Stimulated activated CD8-positive, alpha-beta memory T cell treated with anti-CD3 and anti-CD28 coated beads, Interleukin-7, amount 100 ng/mL, for 1 hour (primary cell): ENCODE measurements at places on chromosomes 6 and 20.
A peak's percentile ranks its signal among the peaks of the same experiment; 100 is the strongest.

DNA sequence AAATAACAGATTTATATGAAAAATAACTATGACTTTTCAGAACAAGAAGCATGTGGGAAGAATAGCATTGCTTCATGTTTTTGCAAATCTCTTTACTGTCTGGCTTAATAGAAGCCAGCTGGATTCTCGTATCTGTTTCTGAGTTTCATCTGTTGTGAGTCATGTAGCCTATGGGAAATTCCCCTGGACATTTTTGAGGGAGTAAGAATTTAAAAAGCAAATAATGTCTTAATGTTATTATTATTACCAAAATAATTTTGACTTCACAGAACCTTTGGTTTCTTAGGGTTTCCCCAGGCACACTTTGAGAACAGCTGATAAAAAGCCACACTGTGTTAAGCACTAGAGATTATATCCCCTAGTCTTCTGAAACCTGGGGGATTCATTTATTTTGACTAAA is 75.8 kb downstream of the SYCP2L start:
- DNase-seq = no peak

DNA sequence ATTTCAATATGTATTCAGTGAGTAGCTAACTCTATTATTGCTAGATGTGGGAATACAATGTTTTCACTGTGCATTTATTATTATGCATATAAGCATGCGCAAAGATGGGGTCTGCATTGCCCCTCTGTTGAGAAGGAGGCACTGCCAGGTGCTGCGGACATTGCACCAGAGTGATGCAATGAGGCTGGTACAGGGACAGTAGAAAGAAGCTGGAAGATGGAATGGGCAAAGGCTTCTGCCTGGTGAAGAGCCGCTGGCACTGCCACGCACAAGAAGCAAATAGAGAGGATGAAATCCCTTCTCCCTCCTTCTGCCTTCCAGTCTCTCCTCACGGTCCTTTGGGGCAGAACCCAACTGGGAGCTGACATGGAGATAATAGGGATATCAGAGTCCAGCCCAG is 154.5 kb upstream of the TNFAIP3 start:
- no peak for DNase-seq

- DNase-seq = no peak
These were observed 112.3 kb downstream of the MAN1A1 start for GRCh38 chr6:119237177-119237715.

- DNase-seq = no peak
These were observed 42.0 kb downstream of the RSPO4 start for GRCh38 chr20:959996-960615.

DNA sequence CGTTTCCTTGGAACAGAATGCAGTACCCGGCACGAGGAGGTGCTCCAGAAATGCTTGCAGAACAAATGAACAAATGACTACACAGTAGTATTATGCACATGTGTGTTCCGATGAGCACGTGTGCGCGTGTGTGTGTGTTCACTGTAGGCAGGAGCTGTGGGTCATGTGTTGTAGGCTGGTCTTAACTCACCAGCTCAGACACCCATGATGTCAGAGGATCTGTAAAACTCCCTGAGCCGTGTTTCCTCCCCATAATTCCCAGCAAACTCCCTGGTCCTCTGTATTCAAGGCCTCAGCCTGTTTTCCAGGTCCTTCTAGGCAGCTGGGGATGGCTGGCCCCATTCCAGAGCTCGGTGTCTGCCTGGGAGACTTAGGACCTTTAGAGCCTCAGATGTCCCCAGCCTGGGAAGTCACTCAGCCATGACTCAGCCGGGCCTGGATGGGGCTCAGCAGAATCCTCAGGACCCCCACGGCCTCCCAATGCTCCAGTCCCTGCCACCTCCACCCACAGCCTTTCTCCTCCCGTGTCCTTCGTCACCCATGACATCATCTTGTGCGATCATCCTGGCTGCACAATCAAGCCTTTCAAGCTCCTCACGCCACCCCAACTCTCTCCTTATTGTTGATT is 475.0 kb upstream of the SULF2 start:
- no peak for DNase-seq

DNA sequence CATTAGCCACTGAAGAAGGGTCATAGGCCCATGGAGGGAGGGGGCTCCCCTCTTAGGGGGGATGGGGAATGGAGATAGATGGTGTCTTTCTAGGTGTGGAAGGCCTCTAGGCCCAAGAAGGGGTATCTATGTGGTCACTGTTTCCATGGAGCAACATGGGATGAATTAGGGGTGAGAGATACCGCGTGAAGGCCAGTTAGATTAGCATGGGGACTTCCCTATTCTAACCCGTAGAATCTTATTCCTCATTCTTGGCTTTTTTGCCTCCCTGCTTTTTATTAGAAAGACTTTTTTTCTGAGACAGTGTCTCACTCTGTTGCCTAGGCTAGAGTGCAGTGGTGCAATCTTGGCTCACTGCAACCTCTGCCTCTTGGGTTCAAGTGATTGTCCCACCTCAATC is 3.2 kb downstream of the RAB44 start:
- no peak for DNase-seq

DNA sequence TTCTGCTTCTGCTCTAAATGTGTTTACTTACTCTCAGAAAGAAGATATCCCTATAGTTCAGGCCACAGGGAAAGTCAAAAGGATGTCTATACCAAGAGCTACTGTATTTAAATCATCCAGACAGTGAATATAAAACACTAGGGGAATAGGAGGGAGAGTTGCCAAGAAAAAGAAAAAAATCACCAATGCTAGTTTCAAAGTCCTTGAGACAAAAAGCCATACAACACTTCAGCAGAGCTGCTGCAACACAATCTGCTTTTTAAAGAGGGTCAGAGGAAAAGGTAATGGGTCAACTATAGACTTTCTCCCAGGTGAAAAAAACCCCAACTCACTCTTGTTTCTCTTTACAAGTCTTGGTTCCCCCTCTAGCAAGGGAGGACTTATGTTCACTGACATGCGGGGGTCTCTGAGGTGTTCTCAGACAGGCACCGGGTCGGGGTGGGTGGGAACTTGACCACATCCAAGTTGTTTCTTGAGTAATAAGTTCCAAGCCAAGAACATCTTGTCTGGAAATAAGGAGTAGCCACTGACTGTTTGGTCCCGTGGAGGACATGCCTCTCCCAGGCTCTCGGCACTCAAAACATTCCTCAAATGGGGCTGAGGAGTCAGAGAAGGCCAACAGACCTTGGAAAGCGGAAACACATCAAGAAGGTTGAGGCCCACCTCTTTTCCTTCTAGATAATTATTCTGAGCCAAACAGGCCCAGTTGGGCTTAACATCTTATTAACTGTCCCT is 47.7 kb downstream of the GJA10 start:
- no peak for DNase-seq

DNA sequence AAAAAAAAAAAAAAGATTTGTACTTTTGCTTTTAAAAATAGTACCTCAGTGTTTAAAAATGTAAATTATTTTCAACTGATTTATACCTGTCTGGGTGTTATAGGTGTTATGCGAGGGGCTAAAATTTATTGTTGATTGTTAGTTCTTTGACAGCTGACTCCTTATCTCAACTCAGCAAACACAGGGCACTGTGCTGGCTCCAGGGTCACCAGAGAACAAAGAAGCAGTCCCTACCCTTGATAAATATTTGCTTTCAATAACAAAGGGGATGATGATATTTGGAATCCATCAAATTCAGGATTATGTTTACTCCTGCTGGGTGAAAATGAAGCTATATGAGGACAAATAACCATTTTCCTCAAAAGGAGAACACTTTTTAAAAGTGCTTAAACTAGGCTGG is 34.2 kb upstream of the KAT14 start:
- no peak for DNase-seq

DNA sequence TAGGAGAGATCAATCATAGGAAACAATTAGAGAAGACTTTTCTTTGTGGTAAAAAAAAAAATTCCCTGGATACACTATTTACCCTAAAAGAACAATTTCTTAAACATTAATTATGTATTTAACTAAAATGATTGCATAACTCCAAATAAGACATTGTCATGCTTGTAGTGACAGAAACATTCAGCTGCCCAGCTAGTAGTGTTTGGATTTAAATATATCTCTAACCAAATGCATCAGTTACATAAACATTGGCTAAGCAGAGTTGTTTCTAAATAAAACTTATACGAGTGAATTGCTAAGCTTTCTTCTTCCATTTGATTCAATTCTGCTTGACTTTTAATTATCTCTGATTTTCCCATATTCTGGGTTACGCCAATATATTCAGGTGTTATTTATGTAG is 23.7 kb downstream of the MLIP start:
- DNase-seq = no peak

DNA sequence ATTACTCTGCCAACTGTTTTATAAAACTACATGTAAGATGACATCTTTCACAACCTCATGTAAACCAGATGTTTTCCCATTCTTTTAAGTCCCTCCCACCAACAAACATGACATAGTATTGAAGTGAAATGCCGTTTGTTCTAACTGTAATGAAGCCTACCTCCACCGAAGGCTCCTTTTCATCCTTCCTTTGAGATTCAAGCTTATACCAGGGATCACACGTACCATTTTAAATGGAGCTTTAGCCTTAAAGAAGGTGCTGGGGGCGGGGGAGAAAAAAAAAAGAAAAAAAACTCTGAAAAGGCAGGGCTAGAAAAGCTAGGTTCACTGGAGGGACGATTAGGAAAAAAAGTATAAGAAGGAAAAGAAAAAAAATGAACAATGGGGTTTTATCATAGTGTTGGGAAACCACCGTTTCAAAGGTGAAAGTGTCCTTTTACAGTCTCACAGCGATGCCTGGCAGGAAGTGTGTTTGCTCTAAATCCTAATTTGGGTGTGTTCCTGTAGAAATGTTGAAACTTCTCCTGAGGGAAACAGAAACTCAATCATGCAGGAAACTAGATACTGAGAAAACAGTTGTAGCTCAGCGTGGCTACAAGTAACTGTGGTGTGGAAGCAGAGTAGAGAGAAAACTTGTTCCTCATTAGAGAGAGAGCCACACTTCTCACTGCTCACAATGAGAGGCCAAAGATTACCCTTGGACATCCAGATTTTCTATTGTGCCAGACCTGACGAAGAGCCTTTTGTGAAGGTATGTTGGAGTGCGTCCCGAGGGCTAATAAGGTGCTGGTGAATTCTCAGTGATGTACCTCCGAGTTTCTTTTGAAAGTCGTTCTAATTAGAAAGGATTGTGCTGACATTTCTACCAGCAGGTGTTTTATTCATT is 37.6 kb upstream of the HINT3 start:
- DNase-seq = no peak

GRCh38 chr6:41498968-41499599 is 47.1 kb upstream of the FOXP4 start:
- DNase-seq = no peak

DNA sequence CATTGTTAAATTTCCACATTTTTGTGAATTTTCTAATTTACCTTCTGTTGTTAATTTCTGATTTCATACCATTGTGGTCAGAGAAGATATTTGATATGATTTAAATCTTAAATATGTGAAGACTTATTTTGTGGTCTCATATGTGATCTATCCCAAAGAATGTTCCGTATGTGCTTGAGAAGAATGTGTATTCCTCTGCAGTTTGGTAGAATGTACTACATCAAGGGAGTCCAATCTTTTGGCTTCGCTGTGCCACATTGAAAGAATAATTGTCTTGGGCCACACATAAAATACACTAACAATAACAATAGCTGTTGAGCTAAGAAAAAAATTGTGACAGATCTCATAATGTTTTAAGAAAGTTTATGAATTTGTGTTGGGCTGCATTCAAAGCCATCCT is 176.2 kb upstream of the PRND start:
- DNase-seq = no peak

- no peak for DNase-seq
These were observed 263.2 kb downstream of the DLL1 start for GRCh38 chr6:170027647-170028043.

DNA sequence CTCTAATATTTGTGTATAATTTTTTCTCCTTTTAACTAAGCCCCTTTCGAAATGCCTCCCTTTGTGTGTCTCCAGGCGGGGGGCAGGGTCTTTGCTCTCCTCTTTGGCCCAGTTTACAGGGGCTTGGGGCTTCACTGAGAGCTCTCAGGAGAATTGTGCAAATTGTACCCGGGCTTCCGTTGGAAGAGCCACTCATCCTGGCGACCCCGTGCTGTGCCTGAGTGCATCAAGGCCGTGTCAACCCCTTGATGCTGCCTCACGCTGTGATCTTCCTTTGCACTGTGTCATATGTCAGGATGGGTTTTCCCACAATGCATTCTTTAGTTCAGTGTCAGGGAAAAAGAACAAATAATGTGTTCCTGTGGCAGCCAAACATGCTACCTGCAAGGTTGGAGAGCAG is 118.0 kb upstream of the POU3F2 start:
- no peak for DNase-seq

GRCh38 chr6:89501222-89501621 is 68.3 kb downstream of the ANKRD6 start:
- no peak for DNase-seq

- DNase-seq = no peak
These were observed 551 bp upstream of the ATP5F1E start for GRCh38 chr20:59032713-59033059.

- DNase-seq = no peak
These were observed 127.9 kb downstream of the BACH2 start for GRCh38 chr6:90168693-90169131.

- DNase-seq = no peak
These were observed 9.6 kb upstream of the KCNQ2 start for GRCh38 chr20:63482021-63482587.

- no peak for DNase-seq
These were observed 293.9 kb upstream of the DEFB115 start for GRCh38 chr20:30963591-30963990.

DNA sequence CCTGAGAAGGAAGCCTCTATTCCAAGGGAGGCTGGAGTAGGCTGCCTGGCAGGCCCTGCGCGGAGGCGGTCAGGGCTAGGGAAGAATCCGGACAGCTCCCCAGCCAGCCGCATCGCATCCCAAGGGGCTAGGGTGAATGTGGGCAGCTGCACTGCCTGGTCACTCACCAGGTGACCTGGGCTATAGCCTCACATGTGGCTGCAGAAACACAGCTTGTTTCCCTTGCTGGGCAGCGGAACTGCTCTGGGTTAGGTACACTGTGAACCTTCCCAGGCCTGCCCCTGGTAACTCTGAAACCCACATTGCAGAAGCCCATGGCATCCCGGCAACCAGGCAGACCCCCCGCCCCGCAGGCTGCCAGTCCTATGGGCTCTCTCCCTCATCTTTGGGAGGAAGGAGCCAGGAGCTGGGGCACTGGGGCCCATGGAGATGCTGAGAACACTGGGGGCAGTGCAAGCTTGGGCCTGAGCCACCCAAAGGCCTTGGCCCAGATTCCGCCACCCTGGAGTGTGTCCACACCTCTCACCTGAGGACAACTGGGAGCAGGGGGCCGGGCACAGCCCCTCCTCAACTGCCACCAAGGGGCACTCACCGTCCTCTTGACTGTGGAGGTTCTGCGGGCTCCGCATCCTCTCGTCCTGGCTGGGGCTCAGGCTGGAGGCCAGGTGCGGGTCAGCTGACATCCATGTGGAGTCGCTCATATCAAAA is 111.0 kb downstream of the NOL4L start:
- no peak for DNase-seq

- DNase-seq = no peak
These were observed 10.8 kb upstream of the BFSP1 start for GRCh38 chr20:17541996-17542395.

GRCh38 chr6:149922642-149923326 is at the start of gene RAET1G:
Gene RAET1G (minus strand): TSS chr6:149923121. CDS start chr6:149923010, 111 bp downstream.
- DNase-seq = peak; percentile 48

- no peak for DNase-seq
These were observed 780 bp downstream of the ARMC12 start for GRCh38 chr6:35737413-35738211.
